ENCODE measurements at places on chromosomes 12 and 14.

- no peak for DNase-seq
Observed at GRCh38 chr12:131383291-131383690, 327.6 kb upstream of the SFSWAP start.

GRCh38 chr12:14906114-14906513, 20.5 kb upstream of the MGP start:
- DNase-seq = no peak

- DNase-seq = no peak
Observed at GRCh38 chr12:18979401-18980126, 150.0 kb upstream of the PLEKHA5 start.

DNA sequence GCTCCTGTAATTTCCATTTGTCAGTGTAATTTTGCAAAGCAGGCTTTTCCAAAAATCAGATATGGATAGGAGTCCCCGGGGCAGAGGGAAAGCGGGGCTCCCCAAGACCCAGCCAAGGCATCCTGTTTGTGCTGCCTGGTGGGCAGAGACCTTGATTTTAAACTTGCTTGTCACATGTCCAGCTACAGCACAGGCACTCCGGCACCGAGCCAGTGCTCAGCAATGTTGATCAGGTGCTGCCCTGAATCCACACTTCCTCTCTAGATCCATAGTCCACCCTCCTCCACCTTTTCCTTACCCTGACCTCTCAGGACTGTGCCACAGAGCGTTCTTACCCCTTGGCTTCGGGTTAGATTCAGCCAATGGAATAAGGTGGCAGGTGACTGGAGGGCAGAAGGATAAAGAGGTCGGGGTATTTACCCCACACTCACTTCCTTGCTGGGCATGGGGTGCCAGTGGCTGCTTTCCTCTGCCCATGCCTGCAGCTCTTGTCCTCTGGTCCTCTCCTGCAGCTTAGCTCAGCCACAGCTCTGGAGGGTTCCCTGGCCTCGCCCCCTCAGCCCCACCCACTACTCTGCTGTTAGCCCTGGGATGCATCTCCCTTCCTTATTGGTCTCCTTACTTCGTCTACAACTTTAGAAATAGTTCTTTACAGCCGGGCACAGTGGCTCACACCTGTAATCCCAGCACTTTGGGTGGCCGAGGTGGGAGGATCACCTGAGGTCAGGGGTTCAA, 80.1 kb downstream of the IRF2BPL start:
- no peak for DNase-seq

GRCh38 chr14:105072381-105072861, 7.2 kb upstream of the GPR132 start:
- DNase-seq = no peak

DNA sequence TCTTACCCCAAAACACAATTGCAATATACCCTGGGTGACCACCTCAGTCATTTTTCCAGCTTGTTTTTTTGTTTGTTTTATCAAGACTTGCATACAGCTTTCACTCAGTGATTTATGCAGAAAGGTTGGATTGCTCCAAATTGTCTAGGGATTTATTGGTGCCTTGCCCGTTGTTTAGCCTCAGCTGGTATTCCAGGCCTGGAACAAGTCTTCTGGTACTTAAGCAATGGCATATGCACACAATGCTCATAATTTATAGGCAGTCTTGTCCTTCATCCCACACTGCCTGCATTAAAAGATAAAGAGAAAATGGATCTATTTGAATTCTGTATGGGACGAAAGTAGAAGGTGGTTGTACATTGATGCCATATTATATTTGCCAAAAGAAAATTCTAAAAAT, 392.5 kb downstream of the ADAMTS20 start:
- no peak for DNase-seq

GRCh38 chr14:78701246-78701645, 531.1 kb downstream of the NRXN3 start:
- DNase-seq = peak; percentile 5

DNA sequence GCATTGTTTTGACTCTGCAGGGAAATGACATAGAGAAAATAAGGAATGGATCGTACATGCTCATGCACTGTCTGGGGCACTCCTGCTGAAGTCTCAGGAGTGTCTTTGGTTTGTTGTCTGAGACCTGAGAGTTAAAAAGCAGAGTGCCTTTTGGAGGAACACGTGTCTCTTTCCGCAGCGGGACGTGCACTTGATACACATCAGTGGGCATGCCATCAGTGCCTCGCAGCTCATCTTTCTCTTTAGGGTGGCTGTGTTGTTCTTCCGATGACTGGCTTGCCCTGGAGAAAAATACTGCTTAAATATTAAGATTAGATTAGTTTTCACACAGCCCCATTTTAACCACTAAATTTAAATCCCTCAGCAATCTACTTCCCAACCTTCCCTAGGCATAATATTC, 835.9 kb downstream of the DIO2 start:
- no peak for DNase-seq

- no peak for DNase-seq
Observed at GRCh38 chr12:57760347-57760982, 5.6 kb downstream of the MARCHF9 start.

DNA sequence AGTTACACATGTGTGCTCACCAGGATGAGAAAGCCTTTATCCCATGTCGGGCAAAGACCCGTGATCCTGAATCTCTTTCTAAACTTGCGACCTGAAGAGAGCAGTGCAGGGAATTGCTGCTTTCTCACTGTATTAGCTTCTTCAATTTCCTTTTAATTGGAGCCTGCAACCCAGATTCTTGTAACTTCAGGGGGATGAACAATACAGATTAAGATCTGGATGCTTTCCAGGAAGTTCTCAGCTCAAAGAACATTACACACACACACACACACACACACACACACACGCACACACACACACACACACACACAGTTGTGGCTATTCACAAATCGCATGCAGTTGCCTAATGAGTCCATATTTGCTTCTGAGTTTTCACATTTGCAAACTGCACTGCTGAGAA, 268.3 kb downstream of the NPAS3 start:
- no peak for DNase-seq

GRCh38 chr14:86333493-86333892, 803.5 kb downstream of the FLRT2 start:
- no peak for DNase-seq

GRCh38 chr12:54404061-54405004, 14.7 kb downstream of the ITGA5 start:
- DNase-seq = no peak

- DNase-seq = no peak
Observed at GRCh38 chr12:80157645-80158044, 58.3 kb downstream of the OTOGL start.

DNA sequence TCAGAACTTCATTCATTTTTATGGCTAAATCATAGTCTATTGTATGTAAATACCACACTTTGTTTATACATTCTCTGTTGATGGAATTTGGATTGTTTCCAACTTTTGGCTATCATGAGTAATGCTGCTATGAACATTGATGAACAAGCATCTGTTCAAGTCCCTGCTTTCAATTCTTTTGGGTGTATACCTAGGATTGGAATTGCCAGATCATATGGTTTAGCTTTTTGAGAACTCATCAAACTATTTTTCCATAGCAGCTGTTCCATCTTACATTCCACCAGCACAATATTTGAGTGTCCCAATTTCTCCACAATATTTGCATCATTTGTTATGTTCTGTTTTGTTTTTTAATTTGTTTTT, 52.3 kb upstream of the CCND2 start:
- no peak for DNase-seq

GRCh38 chr14:71773898-71774481, 158.2 kb upstream of the RGS6 start:
- no peak for DNase-seq

GRCh38 chr14:78700236-78700635, 530.1 kb downstream of the NRXN3 start:
- DNase-seq = no peak

DNA sequence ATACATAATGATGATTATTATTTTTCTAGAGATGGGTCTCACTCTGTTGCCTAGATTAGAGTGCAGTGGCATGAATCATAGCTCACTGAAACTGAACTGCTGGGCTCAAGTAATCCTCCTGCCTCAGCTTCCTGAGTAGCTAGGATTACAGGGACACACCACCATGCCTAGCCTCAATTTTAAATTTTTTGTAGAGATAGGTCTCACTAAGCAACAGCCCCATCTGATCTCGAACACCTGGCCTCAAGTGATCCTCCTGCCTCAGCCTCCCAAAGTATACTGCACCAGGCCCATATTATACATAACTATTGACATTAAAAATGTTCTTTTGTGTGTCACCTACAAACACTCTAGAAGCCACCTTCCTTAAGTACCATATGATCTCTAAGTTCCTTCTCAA, 3.4 kb downstream of the TXNRD1 start:
- no peak for DNase-seq

GRCh38 chr12:39616666-39617065, 2.9 kb downstream of the ABCD2 start:
- DNase-seq = no peak

DNA sequence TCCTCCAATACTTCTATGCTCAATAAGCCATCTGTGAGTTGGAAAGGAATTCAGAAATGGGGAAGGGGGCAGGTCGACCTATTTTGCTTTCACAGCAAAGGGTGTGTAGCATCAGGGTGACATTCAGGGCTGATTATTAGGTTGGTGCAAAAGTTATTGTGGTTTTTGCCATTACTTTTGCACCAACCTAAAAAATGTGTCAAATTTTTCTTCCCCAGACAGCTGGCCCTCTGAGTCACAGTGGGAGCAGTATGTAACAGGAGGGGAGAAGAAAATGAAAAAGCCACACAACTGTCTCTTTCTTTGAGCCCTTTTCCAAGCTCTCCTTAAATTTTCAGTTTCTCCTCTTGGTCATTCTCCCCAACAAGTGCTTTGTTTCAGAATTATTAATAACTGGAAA, 47.1 kb upstream of the GZMB start:
- no peak for DNase-seq

DNA sequence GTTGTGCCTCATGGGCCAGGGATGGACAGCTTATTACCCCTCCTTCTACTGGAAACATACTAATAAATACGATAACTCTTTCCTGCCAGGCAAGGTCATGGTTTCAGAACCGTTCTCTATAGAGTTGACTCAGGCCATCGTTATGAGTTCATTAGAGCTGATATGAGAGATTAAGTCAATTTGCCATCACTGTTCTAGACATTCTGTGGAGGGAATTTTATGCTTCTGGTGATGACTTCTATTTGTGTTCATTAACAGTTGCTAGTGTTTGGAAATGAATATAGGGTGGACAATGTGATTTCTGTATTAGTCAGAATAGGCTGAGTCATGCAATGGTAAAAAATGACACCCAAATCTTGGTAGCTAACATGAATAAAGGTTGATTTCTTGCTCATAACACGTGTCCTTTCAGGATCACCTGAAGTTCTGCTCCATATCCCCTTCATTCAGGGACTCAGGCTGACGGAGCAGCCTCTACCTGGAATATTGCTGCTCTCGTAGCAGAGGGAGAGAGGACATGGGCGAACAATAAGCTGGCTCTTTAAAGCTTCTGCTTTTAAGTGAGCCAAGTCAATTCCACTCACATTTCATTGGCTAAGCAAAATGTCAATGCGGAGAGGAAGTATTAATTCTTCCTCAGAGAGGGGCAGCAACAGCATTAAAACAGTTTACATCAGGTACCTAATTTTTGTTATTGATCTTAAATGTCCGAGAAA, 18.5 kb upstream of the TBPL2 start:
- no peak for DNase-seq

GRCh38 chr12:106046301-106046846, 92.4 kb downstream of the NUAK1 start:
- DNase-seq = no peak

DNA sequence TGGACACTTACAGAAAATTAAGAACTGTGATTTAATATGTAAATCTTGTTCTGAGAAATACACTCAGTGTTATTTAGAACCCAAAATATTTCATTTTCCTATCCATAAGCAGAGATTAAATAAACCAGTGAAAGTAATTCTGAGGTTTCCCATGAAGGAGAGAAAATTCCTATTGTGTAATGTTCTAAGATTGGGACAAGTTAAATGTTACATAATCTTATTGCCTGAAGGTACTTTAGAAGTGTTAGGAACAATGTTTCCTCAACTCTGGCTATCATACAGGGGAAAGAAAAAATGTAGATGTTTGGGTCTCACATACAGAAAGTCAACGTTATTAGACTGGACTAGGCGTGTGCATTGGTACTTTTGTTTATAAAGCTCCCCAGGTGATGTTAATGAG, 281.9 kb upstream of the SYT10 start:
- no peak for DNase-seq

DNA sequence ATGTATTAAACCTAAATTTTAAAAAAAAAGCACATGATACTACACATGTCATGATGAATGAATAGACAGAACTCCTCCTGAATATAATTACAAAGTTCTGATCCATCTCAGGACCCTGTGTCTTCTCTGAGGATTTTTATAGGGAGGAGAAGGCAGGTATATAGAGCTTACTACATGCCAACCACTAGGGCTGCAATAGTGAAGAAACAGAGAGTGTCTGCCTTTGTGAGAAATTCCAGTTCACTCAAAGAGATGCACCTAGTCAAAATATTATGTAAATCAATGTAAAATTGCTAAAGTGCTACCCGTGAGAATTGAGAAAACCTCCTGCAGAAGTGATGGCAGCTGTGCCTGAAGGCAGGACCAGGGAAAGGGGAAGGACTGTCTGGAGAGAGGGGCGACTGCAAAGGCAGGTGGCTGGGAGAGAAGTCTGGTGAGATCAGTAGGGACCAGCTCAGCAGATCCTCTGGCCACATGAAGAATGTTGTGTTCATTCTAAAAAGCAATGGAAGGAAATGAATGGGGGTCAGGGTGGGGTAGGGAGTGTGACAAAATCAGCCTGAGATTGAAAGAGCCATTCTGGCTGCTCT, 15.1 kb downstream of the ABHD4 start:
- DNase-seq = no peak

DNA sequence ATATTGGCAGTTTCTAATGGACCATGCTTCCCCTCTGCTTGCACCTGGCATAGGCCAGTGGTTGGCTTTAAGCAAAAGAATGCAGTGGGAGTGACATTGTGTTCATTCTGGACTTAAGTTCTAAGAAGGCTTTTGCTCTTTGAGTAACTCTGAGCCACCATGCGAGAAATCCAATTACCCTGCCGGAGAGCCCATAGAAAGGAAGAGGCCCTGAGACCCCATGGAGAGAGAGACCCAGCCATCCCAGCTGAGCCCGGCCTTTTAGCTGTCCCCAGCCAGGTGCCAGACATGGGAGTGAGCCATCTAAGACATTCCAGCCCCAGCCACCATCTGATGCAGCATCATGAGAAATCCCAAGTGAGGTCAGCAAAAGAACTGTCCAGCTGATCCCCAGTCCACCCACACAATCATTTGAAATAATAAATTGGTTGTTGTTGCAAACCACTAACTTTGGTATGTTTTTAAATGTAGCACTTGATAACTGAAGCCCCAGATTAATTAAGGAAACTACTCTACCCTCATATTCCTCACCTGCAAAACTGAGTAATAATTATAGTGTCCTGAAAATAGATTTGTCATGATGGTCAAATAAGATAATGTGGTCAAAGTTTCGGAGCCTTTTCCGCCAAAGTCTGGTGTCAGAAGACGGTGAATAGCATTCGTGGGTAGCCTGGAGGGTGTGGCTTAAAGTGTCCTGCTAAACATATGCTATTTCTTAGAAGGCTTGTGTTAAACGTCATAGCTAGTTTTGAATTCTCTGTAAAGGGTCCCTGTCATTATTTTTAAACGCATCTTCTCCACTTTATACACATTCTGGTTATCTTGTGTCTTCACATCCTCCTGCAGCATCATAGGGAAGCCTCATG, 166.6 kb upstream of the PELI2 start:
- no peak for DNase-seq

GRCh38 chr14:61569812-61570548, 125.3 kb upstream of the HIF1A start:
- no peak for DNase-seq
